K562 (cell line): ENCODE measurements at places on chromosomes 7 and 10.

DNA sequence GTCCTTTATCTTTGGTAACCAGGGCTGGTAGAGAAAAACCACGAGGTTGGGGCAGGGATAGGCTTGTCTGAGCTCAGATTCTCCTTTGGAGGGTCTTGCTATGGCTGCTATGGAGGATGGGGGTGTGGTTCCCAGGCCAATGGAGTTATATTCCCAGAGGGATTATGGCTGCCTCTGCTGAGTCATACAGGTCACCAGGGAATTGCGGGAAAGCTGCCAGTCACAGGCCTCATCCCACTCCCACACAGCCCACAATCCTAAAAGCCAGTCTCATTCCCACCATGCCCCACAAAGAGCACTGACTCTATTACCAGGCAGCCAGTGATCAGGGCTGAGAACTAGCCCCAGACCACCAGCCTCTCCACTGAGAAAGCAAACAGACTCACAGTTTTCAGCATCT, 316.6 kb upstream of the TMEM229A start:
- H3K27me3 ChIP-seq, result no peaks in the 10 kb centered on the region
- no peak overlapping the region for H3K27ac ChIP-seq
- no peak for DNase-seq
- H3K4me3 ChIP-seq, result no peak overlapping the region

GRCh38 chr10:86693721-86694369, 25.5 kb downstream of the LDB3 start:
- no peaks in the 10 kb centered on the region for H3K4me1 ChIP-seq
- no peak overlapping the region for H3K27ac ChIP-seq
- no peaks in the 10 kb centered on the region for H3K27me3 ChIP-seq

- no peak overlapping the region for H3K27ac ChIP-seq
- H3K4me3 ChIP-seq, result no peak overlapping the region
- no peaks in the 10 kb centered on the region for H3K36me3 ChIP-seq
- DNase-seq, result no peak
- peaks cover 4% of the 10 kb centered on the region for H3K27me3 ChIP-seq
These were observed 86.0 kb upstream of the FGFR2 start for GRCh38 chr10:121684276-121684675.

DNA sequence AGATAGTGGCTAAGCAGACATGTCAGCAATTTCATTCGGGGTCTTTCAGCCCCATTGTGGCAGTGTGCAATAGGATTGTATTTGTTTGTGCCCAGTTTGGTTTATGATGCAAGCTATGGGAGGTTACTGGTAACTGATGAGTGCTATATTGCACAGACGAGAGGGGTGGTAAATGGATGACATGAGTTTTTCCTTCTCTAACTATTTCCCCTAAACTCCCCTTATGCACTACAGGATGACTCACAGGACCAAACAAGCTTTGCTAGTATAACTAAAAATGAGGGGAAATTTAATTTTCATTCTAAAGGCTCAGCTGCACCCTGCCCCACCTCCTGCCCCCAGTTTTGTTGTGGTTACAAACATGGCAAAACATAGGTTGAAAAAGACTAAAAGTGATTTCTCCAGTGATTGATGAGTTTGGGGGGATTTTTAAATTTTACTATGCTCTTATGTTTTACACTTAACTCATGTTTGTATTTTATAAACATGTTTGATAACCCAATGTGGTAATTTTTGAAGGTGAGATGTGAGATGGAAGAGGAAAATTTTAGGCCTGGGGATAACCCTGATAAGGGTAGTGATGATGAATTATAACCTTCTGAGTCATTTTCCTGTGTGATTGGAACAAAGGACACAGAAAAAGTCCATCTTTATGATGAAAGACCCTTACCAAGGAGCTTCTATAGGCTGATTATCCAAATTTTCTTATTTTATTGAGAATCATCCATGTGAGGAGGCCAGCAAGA, 60.8 kb upstream of the NAMPT start:
- H3K36me3 ChIP-seq, result no peaks in the 10 kb centered on the region
- peak overlapping the region; percentile 64; the same call in 2 of the 3 replicates for H3K27ac ChIP-seq
- no peaks in the 10 kb centered on the region for H3K27me3 ChIP-seq
- H3K4me1 ChIP-seq, result no peaks in the 10 kb centered on the region
- no peak overlapping the region for H3K4me3 ChIP-seq

DNA sequence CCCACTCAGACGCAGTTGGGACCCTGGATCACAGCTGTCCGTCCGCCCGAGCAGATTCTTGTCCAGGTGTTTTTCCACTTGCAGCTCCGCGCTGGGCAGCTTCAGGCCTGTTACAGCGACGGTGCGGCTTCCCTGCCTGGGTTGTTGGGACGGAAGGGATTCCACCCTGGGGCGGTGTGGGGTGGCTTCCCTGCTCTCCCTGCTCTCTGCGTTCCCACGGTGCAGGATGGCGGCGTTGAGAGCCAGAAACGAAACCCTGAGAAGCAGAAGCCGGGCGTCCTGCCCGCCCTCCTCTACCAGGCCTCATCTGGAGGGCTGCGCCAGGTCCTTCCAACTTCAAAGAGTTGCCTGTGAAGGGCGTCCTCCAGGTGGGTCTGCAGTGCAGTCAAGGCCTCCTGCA, 194.4 kb downstream of the ADARB2 start:
- H3K4me1 ChIP-seq, result no peaks in the 10 kb centered on the region
- no peak overlapping the region for H3K27ac ChIP-seq
- H3K27me3 ChIP-seq, result peaks cover 26% of the 10 kb centered on the region; the same call in 2 of the 3 replicates
- no peaks in the 10 kb centered on the region for H3K36me3 ChIP-seq

GRCh38 chr10:71644307-71645180, 75.0 kb downstream of the C10orf105 start:
- H3K27ac ChIP-seq, result no peak overlapping the region
- no peak for DNase-seq
- H3K27me3 ChIP-seq, result no peaks in the 10 kb centered on the region
- no peak overlapping the region for H3K4me3 ChIP-seq
- H3K36me3 ChIP-seq, result no peaks in the 10 kb centered on the region
- peaks cover 72% of the 10 kb centered on the region for H3K4me1 ChIP-seq

GRCh38 chr7:49099587-49100326, 175.4 kb downstream of the CDC14C start:
- H3K27ac ChIP-seq, result no peak overlapping the region
- H3K27me3 ChIP-seq, result no peaks in the 10 kb centered on the region

DNA sequence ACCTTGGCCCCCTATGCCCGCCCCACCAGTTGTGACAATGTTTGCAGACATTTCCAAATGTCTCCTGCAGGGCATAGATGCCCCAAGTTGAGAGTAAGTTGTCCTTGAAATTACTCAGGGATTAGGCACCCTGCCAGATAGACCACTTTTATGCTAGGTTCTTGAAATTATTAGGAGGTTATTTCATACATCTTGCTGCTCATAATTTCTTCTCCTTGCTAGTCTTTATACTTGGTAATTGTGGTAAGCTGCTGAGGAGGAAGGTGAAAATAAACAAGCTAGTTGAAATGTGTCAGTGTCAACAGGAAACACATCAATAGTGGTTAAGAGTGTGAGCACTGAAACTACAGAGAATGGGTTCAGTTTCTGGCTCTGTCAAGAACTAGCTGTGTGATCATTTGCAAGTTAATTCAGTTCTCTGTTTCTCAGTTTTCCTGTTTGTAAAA, 63.7 kb upstream of the AOAH start:
- no peak overlapping the region for H3K27ac ChIP-seq
- no peaks in the 10 kb centered on the region for H3K36me3 ChIP-seq
- peaks cover 13% of the 10 kb centered on the region for H3K27me3 ChIP-seq
- DNase-seq, result no peak
- no peak overlapping the region for H3K4me3 ChIP-seq

DNA sequence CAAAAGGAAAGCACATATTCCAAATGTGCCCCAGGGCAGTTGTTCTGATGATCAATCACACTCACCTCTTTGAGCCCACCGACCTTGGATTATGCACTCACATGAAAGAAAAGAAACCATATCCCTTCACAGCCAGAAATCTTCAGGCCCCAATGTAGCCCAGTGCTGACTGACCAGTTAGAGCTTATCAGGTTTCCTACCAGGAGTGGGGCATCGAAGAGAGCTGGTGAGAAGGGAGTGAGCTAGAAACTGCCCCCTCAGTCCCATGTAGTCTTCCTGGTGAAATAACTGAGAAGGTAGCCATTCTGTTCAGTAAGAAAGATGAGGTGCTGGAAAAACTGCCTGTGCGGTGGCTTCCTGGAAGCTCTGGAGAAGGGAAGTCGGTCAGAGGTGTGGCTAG, 32.2 kb downstream of the NRCAM start:
- H3K36me3 ChIP-seq, result no peaks in the 10 kb centered on the region
- DNase-seq, result no peak
- H3K4me1 ChIP-seq, result no peaks in the 10 kb centered on the region; the same call in 2 of the 3 replicates
- no peak overlapping the region for H3K4me3 ChIP-seq
- peaks cover under 1% of the 10 kb centered on the region; the same call in 1 of the 2 replicates for H3K27me3 ChIP-seq

DNA sequence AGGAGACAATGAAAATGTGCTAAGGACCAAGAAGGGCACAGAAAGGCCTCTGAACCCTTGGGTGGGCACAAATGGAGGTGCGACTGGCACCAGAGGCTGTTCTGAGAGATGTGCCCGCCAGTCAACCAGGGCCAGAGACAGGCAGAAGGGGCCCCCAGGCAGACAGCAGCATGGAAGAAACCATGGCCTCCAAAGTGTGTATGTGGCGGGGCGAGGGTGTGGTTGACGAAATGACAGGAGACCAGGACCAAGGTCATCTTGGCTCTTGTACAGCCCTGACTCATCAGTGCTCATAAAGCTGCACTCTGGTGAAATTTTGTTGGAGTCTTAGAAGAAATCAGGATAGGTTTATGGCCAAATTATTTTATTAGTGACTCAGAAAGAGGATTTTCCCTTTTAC, 4.0 kb upstream of the MRPS24 start:
- H3K36me3 ChIP-seq, result peaks cover 32% of the 10 kb centered on the region; the same call in 2 of the 3 replicates

DNA sequence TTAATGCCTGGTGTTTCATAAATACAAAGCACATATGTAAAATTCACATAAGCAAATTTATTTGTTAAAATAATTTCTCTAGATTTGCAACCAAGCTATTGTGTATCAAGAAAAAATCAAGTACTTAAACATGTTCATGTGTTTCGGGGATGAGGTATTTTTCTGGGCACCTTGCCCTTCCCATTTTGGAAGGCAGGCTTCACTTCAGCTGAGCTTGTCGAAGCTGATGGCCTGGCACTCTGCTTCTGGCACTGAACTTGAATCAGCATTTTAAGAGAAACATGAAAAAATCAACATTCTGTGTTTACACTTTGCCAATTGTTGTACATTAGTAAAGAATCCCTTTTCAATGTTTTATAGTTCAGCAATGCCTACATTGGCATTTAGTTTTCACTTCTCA, 179.1 kb upstream of the STEAP4 start:
- DNase-seq, result no peak
- no peaks in the 10 kb centered on the region for H3K27me3 ChIP-seq
- no peak overlapping the region for H3K27ac ChIP-seq
- H3K4me1 ChIP-seq, result no peaks in the 10 kb centered on the region

DNA sequence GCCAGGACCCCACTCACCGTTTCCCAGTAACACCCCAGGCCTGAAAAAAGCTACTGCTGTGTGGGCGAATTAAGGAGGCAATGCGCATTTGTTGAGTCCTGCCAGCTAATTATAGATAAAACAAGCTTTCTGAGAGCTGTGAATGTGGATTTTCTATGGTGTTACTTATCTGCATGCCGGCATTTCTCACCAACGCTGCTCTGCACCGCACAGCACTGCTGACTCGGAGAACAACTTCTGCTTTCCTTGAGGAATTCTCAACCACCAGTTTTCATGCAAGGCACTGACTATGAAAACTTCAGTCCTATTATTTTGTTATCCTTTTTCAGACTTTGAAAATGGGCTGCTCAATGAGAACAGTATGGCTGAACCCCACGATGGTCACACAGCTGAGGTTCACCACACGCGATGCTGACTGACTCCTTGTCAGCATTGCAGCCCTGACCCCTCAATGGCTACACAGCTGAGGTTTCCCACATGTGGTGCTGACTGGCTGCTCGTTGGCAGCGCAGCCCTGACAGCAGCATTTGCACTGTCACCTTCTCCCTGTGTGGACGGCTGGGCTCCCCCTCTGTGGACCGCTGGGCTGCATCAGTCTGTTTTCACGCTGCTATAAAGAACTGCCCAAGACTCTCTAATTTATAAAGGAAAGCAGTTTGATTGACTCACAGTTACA, 190.6 kb downstream of the DIP2C start:
- no peak overlapping the region for H3K4me3 ChIP-seq
- no peak for DNase-seq
- peaks cover 11% of the 10 kb centered on the region; the same call in 1 of the 3 replicates for H3K27me3 ChIP-seq
- no peaks in the 10 kb centered on the region for H3K36me3 ChIP-seq

DNA sequence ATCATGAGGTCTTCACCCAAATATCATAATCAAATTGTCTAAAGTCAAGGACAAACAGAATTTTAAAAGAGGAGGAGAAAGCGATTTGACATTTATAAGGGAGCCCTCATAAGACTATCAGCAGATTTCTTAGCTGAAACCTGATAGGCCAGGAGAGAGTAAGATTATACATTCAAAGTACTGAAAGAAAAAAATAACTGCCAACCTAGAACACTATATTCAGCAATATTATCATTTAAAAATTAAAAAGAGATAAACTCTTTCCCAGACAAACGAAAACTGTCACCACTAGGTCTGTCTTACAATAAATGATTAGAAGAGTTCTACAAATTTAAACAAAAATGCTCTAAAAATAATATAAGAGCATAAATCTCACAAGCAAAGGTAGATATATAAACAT, 154.1 kb upstream of the TMEM106B start:
- no peaks in the 10 kb centered on the region for H3K27me3 ChIP-seq
- no peak overlapping the region for H3K4me3 ChIP-seq
- no peaks in the 10 kb centered on the region for H3K4me1 ChIP-seq
- H3K36me3 ChIP-seq, result no peaks in the 10 kb centered on the region
- H3K27ac ChIP-seq, result no peak overlapping the region

- no peak overlapping the region for H3K27ac ChIP-seq
- no peaks in the 10 kb centered on the region for H3K27me3 ChIP-seq
- H3K4me3 ChIP-seq, result no peak overlapping the region
- H3K4me1 ChIP-seq, result peaks cover 3% of the 10 kb centered on the region; the same call in 1 of the 2 replicates
- no peak for DNase-seq
These were observed 62.0 kb downstream of the AMZ1 start for GRCh38 chr7:2750004-2750407.

DNA sequence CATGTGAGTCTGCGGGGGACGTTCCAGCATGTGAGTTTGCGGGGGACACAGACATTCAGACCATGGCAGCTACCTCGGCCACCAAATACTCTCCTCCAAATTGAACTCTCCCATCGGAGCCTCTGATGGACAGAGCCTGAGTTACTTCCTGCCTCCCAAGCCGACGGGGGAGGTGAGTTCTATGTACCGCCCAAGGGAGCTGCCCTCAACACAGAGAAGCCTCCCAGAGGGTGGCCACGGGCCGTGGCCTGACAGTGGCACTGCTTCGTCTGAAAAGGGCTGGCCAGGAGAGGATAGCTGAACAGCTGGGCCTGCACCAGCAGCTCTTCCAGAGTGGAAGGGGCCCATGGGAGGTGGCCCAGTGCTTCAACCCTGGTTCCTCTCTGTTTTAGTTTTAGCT, 274.5 kb upstream of the PPP2R2D start:
- no peaks in the 10 kb centered on the region for H3K36me3 ChIP-seq
- H3K27ac ChIP-seq, result no peak overlapping the region
- H3K27me3 ChIP-seq, result no peaks in the 10 kb centered on the region
- H3K4me3 ChIP-seq, result no peak overlapping the region
- no peaks in the 10 kb centered on the region for H3K4me1 ChIP-seq
- no peak for DNase-seq

GRCh38 chr10:13862546-13863233, 275.9 kb downstream of the PRPF18 start:
- no peak overlapping the region for H3K27ac ChIP-seq
- no peak for DNase-seq
- H3K4me3 ChIP-seq, result no peak overlapping the region
- H3K36me3 ChIP-seq, result no peaks in the 10 kb centered on the region
- H3K27me3 ChIP-seq, result peaks cover 8% of the 10 kb centered on the region

GRCh38 chr10:129495698-129496097, 28.7 kb downstream of the MGMT start:
- no peaks in the 10 kb centered on the region for H3K36me3 ChIP-seq
- no peak overlapping the region for H3K4me3 ChIP-seq
- H3K27ac ChIP-seq, result no peak overlapping the region
- no peaks in the 10 kb centered on the region for H3K4me1 ChIP-seq
- H3K27me3 ChIP-seq, result no peaks in the 10 kb centered on the region
- no peak for DNase-seq
